Activated T-cell treated with anti-CD3 and anti-CD28 coated beads for 48 hours (primary cell): ENCODE measurements at places on chromosomes 5 and 9.

DNA sequence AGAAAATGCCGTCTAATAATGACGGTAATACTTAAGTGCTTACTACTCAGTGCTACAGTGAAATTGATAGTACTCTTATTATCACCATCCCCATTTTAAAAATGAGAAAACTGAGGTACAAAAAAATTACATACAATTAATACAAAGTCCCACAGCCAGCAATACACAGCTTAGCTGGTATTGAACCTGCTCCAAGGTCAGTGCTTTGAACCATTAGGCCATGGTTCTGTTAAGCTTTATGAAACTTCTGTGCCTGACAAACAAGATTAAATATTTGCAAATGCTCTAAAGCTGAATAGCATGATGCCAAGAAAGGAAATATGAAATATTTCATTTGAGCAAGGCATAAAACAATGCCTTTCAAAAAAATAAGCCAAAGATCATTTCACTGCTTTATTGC, 357.2 kb downstream of the ARRDC3 start:
- no peak for DNase-seq

GRCh38 chr9:87793292-87793691, 67.4 kb downstream of the CTSL start:
- no peak for DNase-seq

DNA sequence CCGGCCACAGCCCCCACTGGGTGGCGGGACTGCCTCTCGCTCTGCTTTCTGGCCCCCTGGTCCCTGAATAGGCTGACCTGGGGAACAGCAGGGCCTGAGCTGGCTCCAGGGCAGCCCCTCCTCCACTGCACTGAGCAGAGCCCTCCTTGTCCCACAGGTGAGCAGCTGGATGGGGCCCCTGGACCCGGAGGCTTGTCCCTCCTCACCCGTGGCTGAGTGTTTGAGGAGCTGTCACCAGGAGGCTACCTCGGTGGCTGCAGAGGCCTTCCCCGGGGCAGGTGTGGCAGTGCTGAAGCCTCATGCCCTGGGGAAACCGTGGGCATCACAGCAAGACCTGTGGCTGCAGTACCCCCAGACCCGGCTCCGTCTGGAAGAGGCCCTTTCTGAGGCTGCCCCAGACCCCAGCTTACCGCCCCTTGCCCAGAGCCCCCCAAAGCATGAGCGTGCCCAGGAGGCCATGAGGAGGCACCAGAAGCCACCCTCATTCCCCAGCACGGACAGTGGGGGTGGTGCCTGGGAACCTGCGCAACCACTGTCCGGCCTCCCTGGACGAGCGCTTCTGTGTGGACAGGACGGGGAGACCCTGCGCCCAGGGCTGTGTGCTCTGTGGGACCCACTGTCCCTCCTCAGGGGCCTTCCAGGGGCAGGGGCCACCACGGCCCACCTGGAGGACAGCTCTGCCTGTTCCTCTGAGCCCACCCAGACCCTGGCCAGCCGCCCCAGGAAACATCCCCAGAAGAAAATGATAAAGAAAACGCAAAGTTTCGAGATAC, 28.5 kb upstream of the LRRC14B start:
- DNase-seq, result no peak

- DNase-seq, result no peak
Measured at GRCh38 chr9:2787065-2787464, 56.8 kb downstream of the PUM3 start.

GRCh38 chr9:129584136-129584535, 36.8 kb downstream of the C9orf50 start:
- no peak for DNase-seq

GRCh38 chr9:12813960-12814876, 39.4 kb downstream of the LURAP1L start:
- DNase-seq, result no peak
